ENCODE measurements at places on chromosomes 13 and 19. TPM values are rescaled to one million over a fixed set of nuclear protein-coding genes. Genes with fewer than 3 reads are reported as not detected.

Gene YJEFN3
- 6.8 TPM for polyA plus RNA-seq

Gene TIMM29
- 26.9 TPM for polyA plus RNA-seq

Gene WDR88
- polyA plus RNA-seq = 0.86 TPM

Gene KLF2
- polyA plus RNA-seq = 37.8 TPM

Gene SHFL
- polyA plus RNA-seq = 25.9 TPM

Gene GPALPP1
- 60.3 TPM for polyA plus RNA-seq

Gene DHRS12
- polyA plus RNA-seq = 19.7 TPM

Gene PTGIR
- polyA plus RNA-seq = 2.6 TPM
